Smooth muscle cell of trachea (primary cell): ENCODE measurements at places on chromosomes 2 and 18. TPM values are rescaled to one million over a fixed set of nuclear protein-coding genes. Genes with fewer than 3 reads are reported as not detected.

The GAREM1 gene
- total RNA-seq, result 1.7 and 3.5 TPM in 2 replicates

The XDH gene
- 0.87 and 1.3 TPM in 2 replicates for total RNA-seq

The RGPD3 gene
- total RNA-seq, result 0.29 and 0.33 TPM in 2 replicates

The RABL2A gene
- total RNA-seq, result 6.1 and 9.9 TPM in 2 replicates

The ABCB11 gene
- under 0.01 TPM in 1 of 2 replicates, not detected in the other for total RNA-seq

The FAP gene
- total RNA-seq, result 112 and 143 TPM in 2 replicates

The TWSG1 gene
- total RNA-seq, result 260 and 298 TPM in 2 replicates

The EHBP1 gene
- total RNA-seq, result 232 and 270 TPM in 2 replicates

The INO80C gene
- 3.5 and 3.6 TPM in 2 replicates for total RNA-seq

The SERPINB5 gene
- 0.29 TPM in 1 of 2 replicates, not detected in the other for total RNA-seq

The MATN3 gene
- total RNA-seq, result 0.99 and 1.9 TPM in 2 replicates

The MARCO gene
- total RNA-seq, result not detected in 2 replicates

The IL36B gene
- not detected in 2 replicates for total RNA-seq

The FRZB gene
- total RNA-seq, result 0.17 and 0.44 TPM in 2 replicates

The FKBP1B gene
- total RNA-seq, result 10.1 and 10.9 TPM in 2 replicates

The SERPINB3 gene
- not detected in 2 replicates for total RNA-seq

The FEV gene
- total RNA-seq, result under 0.01 TPM in 1 of 2 replicates, not detected in the other

The ABI2 gene
- total RNA-seq, result 31.1 and 33.7 TPM in 2 replicates

The MC5R gene
- total RNA-seq, result not detected in 2 replicates
